Stimulated activated CD8-positive, alpha-beta memory T cell treated with anti-CD3 and anti-CD28 coated beads, Interleukin-4, amount 100 ng/mL, for 1 hour (primary cell): ENCODE measurements at places on chromosomes 4 and X.

DNA sequence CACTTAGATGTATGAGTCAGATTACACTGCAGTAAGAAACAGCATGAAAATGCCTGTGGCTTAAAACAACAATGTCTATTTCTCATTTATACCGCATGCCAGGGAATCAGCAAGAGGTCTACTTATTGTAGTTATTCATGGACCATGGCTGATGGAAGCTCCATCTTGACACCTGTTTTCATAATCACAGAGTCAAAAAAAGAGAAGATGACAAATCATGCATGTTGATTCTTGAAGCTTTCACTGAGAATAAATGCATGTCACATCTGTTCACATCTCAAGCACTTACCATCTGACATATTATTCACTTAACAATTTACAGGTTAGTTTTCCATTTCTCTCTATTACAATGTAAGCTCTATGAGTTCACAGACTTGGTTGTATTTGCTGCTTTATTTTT is 194.2 kb upstream of the SLITRK2 start:
- DNase-seq: no peak

- no peak for DNase-seq
These were observed 140.2 kb upstream of the EDNRA start for GRCh38 chr4:147340591-147341120.

- DNase-seq: no peak
These were observed 804.7 kb upstream of the NDST4 start for GRCh38 chr4:115918149-115918548.

GRCh38 chrX:94123062-94123461 is 449.1 kb downstream of the FAM133A start:
- no peak for DNase-seq

GRCh38 chrX:134537179-134537955 is 77.4 kb downstream of the HPRT1 start:
- no peak for DNase-seq
